Activated CD8-positive, alpha-beta memory T cell treated with anti-CD3 and anti-CD28 coated beads for 48 hours (primary cell): ENCODE measurements at places on chromosomes 1 and 21.

DNA sequence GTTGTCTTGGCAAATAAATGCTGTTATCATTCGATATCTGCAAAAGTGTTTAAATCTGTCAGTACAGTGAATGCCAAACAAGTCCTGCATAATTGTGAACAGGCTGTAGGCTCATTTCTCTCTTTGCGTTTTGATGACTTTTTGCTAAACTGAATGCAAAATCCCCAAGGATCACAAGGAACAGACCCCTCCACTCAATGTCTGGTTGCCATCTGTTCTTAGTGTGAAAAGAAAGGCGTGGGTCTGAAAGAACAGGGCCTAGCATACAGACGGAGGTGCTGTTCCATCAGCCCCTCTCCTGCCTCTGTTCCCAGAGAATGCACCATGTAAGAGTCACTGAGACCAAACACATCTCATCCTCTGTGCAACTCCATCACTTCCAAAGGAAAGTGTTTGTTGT is 40.4 kb downstream of the EIF2B3 start:
- no peak for DNase-seq

- DNase-seq = no peak
These were observed 76.6 kb upstream of the VAV3 start for GRCh38 chr1:108041360-108042142.

GRCh38 chr1:61083807-61084440 is 1.6 kb downstream of the NFIA start:
- no peak for DNase-seq

- no peak for DNase-seq
These were observed 59.4 kb downstream of the CAPN9 start for GRCh38 chr1:230806552-230806951.

DNA sequence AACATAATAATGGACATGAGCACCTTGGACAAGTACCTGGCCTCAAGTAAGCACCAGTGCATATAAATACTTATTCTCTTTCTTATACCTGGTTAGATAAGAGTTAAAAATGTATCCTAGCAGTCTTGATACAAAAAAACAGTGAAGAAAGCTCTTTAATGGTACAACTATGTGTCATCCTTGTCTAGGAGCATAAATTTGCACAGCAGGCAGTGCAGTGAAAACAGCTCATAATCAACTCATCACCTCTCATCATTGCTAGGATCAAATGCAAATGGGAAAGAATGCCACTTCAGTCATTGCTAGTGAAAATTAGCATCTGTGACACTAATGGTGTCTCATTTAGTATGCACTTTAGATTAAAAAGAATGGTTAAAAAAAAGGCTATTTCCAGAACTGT is 7.6 kb downstream of the SAMSN1 start:
- DNase-seq = no peak

- no peak for DNase-seq
These were observed 3.3 kb upstream of the PIGK start for GRCh38 chr1:77222496-77222895.

- DNase-seq = no peak
These were observed 5.3 kb downstream of the AKNAD1 start for GRCh38 chr1:108851567-108851966.

- no peak for DNase-seq
These were observed 55.7 kb upstream of the KCNE2 start for GRCh38 chr21:34307991-34308532.

GRCh38 chr1:93845538-93846205 is 33.3 kb downstream of the DNTTIP2 start:
- DNase-seq = no peak

GRCh38 chr1:113904293-113904673 is 316 bp downstream of the AP4B1 start:
- DNase-seq = peak; percentile 6

DNA sequence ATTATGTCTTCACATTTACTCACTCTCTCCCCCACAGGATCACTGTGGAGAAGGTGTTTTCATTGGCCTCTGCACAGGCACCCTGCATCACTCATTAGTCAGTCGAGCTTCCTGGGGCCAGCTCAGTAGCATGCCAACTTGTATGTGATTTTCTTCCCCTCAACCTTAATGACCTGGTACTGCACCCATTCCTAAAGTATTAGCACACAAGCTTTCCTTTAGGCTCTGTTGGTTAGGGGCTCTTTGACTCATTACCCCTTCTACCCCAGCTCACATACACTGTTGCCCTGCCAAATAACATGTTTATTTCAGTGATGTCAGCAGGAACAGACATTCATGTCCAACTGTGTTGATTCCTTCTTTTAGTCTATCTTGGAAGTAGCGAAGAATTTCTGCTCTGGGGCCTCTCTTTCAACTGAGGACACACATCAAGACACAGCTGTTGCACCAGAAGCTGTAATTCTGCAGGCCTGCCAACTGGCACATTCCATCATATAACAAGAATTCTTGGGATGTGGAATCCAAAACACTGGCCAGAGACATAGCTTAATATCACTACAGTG is 603.5 kb upstream of the ADAMTS5 start:
- DNase-seq = no peak

GRCh38 chr1:72936151-72936740 is 653.9 kb upstream of the NEGR1 start:
- no peak for DNase-seq

GRCh38 chr1:100921110-100921706 is 25.3 kb downstream of the SLC30A7 start:
- DNase-seq = no peak

DNA sequence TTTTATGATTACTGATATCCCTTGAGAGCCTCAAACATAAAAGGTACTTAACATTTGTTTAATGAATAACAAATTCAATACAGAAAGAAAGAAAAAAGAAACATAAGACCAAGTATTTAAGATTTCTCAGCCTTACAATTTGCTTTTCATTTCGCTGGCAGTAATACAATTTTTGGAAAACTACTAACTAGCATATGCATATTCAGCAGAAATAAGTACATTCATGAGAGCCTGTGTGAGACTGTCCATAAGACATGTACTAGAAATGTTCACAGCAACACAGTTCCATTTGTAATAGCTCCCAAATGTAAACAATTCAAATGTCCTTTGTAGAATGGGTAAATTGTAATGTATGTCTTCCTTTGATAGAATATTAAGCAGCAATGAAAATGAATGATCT is 119.2 kb downstream of the PTPN14 start:
- DNase-seq = no peak

GRCh38 chr21:43933199-43933598 is 68.2 kb downstream of the AGPAT3 start:
- DNase-seq = no peak

- no peak for DNase-seq
These were observed 9.8 kb downstream of the PPFIA4 start for GRCh38 chr1:203036135-203036534.

- no peak for DNase-seq
These were observed 120.7 kb downstream of the RPS6KC1 start for GRCh38 chr1:213171711-213172110.

DNA sequence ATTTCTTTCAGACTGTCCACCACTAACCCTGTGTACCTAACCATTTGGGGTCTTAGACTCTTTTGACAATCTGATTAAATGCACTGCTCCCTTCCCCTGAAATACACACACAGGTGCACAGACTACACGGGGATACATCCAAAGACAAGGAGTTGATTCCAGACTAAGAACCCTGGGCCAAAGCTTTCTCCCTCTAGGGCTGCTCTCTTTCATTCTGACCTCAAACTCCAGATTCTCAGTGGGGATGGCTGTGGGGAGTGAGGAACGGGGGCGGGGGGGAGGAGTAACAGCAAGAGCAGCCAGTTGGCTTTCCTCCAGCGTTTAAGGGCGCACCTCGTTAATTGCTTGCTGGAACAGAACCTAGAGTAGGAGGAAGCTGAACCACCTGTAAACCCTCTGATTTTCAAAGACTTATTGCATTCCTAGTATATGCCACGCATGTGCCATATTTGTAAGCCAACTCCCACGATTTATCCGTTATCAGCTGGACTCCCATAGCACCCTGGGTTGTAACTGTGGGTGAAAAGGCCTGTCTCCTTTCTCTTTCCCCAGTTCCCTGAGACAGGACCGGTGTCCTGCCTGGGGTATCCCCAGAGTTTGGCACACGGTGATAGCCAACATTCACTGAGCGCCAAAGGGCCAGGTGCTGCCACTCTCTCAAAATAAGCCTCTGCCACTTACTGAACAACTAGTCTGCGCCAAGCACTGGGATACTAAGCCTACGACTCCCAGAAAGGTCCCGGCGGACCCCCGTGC is 920 bp downstream of the MTHFR start:
- DNase-seq = no peak

- no peak for DNase-seq
These were observed 178.8 kb upstream of the NFIA start for GRCh38 chr1:60903591-60903990.

DNA sequence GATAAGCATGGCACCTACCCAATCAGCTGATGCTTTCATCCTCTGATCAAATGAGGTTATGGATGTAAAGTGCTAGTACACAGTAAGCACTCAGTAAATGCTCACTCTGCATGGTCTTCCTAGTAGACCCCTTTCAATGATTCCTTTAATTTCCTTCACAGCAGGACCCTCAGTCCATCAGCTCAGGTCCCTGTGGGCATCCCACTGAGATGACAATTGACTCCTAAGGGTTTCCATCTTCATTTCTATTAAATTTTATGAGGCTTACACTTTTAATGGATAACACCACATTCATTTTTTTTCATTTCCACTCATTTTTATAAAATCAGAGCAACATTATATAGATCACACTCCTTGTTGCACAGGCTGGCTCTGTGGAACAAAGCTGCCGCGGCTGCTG is 12.8 kb downstream of the RHOU start:
- no peak for DNase-seq

GRCh38 chr1:41853907-41854306 is 64.8 kb downstream of the HIVEP3 start:
- DNase-seq = no peak

- no peak for DNase-seq
These were observed 7.7 kb downstream of the WNT9A start for GRCh38 chr1:227939791-227940771.

DNA sequence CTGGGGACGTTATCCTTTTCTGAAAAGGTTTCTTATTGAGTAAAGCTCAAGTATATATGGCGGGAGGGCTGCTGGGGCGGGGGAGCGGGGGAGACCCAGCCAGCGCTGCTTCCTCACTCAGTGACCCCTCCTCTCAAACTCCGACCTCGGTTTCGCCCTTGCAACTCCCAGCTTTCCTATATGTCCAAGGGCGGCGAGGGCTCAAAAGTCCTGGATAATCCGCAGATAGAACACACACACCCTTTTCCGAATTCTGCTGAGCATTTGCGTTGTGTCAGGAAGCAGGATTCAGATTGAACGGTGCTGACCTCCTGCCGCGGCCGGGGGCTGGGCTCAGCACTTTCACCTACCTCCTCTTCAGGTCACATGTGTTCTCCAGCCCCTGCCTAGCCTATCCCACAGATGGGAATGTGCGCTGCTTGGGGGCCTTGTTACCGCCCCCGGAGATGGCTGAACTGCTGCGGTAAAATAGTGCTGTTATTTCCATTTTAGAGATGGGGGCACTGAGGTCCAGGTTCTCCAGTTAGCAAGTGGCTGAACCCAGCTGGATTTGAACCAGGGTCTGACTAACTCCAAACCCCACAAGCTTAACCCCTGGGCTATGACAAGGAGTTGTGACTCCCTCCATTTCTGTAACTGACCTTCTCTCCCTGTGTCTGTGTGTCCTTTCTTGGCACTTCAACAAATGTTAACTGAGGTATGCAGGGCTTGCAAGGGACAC is 795 bp upstream of the AHDC1 start:
- no peak for DNase-seq

DNA sequence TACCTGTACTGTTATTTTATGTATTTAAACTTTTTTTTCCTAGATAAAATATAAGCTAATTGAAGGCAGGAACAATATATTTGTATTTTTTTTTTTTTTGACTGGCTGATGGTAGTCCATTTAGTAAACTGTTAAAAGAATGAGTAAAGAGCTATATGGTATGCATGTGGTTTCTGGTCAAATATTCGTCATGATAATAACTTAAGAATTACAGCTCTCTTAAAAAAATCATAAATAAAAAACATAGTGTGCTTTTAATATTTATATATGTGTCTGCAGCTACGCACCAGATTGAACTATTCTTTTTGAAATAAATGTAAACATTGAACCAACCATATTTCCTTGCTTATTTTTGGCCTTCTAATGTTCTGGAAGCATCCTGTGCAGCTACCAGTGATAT is 272.3 kb upstream of the C1orf105 start:
- DNase-seq = no peak

- DNase-seq = no peak
These were observed 45.0 kb downstream of the UBE2G2 start for GRCh38 chr21:44756423-44757185.

- DNase-seq = no peak
These were observed 12.5 kb downstream of the RGS8 start for GRCh38 chr1:182671750-182672486.

GRCh38 chr1:235941876-235942624 is 75.3 kb upstream of the LYST start:
- no peak for DNase-seq

DNA sequence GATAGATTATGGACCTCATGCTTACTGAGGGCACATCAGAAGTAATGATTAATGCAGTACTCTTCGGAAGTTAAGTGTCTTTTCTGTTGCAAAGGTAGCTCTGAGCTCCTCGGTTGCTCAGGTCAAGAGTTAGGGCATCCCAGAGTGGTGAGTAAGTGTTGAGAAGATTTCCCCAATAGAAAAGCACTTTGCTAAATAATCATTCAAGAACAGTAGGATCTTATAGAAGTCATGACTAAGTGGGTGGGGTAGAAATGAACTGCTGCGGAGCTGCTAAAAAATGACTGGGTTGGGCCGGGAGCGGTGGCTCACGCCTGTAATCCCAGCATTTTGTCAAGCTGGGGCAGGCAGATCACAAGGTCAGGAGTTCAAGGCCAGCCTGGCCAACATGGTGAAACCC is 648.6 kb upstream of the CAMK1G start:
- no peak for DNase-seq

GRCh38 chr21:45253180-45253579 is 34.5 kb downstream of the POFUT2 start:
- DNase-seq = no peak
